ENCODE measurements at places on chromosomes 3 and 15.
A peak's percentile ranks its signal among the peaks of the same experiment; 100 is the strongest.

DNA sequence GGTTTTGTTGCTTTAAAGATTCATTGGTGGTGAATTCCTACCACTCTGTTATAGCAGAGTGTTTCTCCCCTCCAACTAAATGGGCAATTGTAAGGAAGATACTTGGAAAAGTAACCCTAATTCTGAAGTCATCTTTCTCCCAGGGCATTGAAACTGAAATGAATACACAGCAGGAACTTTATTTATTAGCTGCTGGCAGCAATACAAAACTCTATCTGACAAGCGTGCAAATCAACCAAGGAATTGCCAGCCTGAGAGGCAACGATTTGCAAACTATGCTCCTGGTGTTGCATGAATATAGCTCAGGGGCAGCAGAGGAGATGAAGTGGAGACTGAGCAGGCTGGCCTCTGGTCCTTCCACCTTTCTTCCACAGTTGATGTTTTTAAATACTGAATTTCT, 48.9 kb downstream of the CD200R1 start:
- DNase-seq, result no peak

GRCh38 chr3:107740992-107741896, 218.5 kb downstream of the BBX start:
- DNase-seq, result no peak

DNA sequence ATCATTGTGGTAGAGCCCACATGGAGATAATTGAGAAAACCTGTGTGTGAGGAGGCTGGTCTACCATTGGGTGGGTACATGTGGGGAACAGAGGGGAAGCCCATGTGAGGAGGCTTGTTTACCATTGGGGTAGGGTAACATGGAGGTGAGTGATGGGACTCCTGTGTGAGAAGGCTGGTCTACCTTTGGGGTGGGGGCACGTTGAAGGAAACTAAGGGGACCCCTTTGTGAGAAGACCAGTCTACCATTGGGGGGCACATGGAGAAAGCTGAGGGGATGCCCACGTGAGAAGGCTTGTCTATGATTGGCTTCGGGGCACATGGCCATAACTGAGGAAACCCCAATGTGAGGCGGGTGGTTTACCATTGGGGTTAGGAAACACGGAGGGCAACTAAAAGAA, 158.5 kb downstream of the FBLN2 start:
- peak; percentile 2 for DNase-seq

DNA sequence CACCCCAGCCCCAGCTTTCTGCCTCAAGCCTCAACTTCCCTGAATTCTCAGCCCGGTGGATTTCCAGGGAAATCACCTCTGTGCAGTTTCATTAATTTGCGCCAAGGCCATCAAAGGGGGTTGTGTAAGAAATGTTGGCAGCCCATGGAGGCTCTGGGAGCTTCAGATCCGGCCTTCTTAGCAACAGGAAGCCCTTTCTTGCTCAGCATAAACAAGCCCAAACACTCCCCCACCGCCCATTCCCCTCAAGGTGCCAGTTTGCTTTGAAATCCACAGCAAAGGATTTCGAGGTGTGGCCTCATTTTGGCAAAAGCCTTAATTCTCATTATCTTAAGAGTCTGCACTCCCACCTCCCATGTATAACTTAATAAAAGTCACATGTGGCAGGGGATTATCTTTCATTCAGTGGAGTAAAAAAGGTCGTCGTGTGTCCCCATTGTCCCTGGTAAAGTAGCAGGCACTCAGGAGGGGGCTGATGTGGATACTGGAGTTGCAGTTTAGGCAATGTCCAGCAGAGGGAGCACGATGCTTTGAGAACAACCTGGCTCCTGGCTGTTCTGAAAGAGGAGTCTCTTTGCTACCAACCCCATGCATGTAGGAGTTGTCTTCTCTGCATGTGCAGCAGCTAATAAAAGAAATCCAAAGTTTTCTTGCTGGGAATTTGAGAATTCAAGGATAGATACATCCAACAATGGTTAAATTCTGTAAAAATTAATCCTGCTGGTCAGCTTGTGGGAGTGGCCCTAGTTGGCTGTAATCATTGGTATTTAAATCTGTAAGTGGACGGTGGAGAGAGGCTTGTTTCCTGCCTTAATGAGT, 39.5 kb downstream of the EBLN2 start:
- DNase-seq, result peak; percentile 89

GRCh38 chr3:79651536-79652065, 116.2 kb downstream of the ROBO1 start:
- peak; percentile 20 for DNase-seq

- DNase-seq, result peak; percentile 72
These were observed 25.9 kb upstream of the FBN1 start for GRCh38 chr15:48671103-48672022.

- DNase-seq, result no peak
These were observed 6.4 kb upstream of the ANKRD63 start for GRCh38 chr15:40289140-40289775.

DNA sequence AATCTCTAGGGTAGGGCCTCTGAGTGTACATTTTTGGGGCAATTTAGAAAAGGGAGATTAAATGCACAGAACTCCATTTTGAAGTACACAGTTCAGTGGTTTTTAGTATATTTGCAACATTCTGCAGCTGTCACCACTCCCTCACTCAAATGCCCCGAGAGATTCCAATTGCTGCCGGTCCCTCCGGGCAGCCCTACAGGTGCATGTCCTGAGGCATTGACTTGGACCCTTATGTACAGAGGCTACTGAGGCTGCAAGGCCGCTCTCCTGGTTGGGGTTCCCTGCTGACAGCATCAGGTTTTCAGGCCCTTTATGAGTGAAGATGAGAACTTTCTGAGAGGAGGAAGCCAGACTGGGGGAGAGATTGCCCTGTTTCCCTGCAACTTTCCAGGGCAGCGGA, 39.6 kb downstream of the SMAD6 start:
- DNase-seq, result no peak

DNA sequence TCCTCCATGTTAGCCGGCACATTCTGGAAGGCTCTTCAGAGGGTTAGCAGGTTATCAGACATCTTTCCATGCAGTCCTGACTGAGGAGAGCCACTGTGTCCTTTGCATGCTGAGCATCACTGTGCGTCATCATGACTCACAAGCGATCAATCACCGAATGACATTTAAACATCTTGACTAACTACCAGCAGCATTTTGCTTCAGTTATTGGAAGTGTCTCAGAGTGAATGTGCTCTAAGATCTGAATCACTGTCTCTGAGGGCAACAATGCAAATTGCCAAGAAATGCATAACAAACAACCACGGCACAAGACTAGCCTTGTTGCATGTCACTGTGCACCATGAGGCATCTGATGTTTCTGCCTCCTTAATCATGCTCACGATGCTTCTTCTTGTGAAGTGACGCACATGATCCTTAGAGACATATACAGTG, 18.3 kb upstream of the ATP8B4 start:
- no peak for DNase-seq

- no peak for DNase-seq
These were observed 238.0 kb downstream of the MEX3B start for GRCh38 chr15:81807806-81808205.

DNA sequence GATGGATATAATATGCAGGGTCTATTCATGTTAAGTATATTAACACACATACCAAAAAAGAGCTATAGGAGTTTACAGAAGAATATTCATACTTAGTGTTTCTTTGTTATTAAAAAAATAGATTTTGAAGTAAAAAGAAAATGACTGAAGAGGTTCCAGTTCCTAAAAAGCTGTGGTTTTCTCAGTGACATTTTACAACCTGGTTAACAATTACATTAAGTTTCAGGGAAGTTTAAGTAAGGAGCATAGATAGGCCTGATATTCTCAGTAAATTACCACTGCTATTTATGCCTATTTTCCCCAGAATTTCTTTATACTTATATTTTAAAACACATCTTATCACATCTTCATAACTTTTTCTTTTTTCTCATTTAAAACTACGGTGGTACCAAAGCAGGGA, 43.6 kb upstream of the SPTSSB start:
- no peak for DNase-seq

- DNase-seq, result no peak
These were observed 130.4 kb downstream of the SUCLG2 start for GRCh38 chr3:67524046-67524445.

DNA sequence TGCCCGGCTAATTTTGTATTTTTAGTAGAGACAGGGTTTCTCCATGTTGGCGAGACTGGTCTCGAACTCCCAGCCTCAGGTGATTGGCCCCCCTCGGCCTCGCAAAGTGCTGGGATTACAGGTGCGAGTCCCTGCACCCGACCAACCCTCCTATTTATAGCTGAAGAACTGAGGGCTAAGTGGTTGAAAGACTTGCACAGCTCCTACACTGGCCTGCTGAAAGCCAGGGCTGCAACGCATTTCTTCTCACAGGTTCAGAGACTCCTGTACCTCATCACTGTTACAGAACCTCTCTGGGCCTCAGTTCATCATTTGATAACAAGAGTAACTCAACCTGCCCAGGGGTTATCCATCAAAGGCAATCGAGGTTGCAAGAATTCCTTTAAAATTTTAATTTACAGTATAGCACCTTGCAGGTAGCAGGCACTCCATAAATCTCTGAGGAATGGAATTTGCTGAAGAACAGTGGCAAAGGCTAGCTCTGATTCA, 626.5 kb upstream of the TBL1XR1 start:
- DNase-seq, result no peak

DNA sequence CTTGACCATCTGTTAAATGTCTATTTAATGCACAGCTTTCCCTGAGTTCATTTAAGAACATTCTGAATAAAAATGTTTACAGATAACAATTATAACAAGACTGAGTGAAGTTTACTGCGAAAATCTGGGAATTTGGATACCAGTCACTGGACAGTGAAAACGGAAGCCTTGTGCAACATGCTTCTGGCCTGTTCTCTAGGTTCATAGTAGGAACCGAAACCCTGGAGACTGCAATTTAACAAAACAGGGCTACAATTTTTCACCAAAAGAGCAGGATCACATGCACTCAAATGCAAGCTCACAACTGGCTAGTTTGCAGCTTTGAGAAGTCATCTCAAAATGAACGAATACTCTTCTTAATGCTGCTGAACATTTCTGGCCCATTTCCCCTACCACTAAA, 435.9 kb downstream of the NR2F2 start:
- DNase-seq, result no peak

GRCh38 chr15:88918738-88919137, 5.6 kb upstream of the MFGE8 start:
- no peak for DNase-seq

- DNase-seq, result no peak
These were observed 294.7 kb upstream of the CCDC54 start for GRCh38 chr3:107082527-107082926.

GRCh38 chr3:140470962-140471361, 206.9 kb upstream of the TRIM42 start:
- DNase-seq, result no peak

GRCh38 chr15:49696433-49696832, 75.6 kb downstream of the DTWD1 start:
- no peak for DNase-seq

- no peak for DNase-seq
These were observed 95.0 kb upstream of the GALNT15 start for GRCh38 chr3:16079519-16079918.

- no peak for DNase-seq
These were observed 30.1 kb upstream of the MNS1 start for GRCh38 chr15:56495053-56495452.

- DNase-seq, result no peak
These were observed 42.9 kb upstream of the ARPP21 start for GRCh38 chr3:35596335-35596995.

DNA sequence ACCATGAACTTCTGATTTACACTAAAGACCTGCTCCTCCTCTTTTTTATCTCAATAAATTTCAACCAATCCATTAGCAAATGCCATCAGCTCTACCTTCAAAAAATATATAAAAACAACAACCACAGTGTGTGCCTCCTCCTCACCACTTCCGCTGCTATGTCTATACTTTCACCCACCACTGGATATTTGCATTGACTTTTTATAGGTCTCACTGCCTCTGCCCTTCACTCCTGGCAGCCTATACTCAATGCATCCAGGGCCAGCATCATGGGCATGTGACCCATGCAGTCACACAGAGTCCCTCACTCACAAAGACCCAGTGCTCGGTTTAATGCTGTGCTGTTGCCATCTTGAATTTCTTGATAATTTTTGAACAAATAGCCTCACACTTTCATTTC, 53.5 kb upstream of the CCDC54 start:
- DNase-seq, result no peak

GRCh38 chr15:61794276-61794675, 266.0 kb downstream of the VPS13C start:
- DNase-seq, result no peak

GRCh38 chr15:69712991-69713390, 260.4 kb downstream of the RPLP1 start:
- DNase-seq, result no peak

DNA sequence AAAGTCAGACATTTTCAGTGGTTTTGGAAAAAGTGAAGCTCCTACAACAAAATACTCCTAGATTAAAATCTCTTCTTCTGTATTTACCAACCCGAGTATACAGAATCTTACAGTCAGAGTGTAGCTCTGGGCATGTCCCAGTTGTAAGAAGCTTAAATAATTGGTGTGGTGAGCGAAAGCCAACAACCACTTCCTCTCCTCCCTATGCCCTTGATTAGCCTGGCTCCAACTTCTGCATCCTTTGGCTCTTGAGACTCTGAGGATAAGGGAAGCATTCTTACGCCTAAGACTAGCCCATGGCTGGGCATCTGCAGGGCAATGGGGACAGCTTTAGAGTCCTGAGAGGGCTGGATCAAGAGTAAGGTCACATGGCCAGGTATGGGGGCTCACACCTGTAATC, 25.5 kb downstream of the RFT1 start:
- DNase-seq, result no peak

GRCh38 chr15:97654481-97655076, 305.9 kb upstream of the ARRDC4 start:
- peak; percentile 20 for DNase-seq

DNA sequence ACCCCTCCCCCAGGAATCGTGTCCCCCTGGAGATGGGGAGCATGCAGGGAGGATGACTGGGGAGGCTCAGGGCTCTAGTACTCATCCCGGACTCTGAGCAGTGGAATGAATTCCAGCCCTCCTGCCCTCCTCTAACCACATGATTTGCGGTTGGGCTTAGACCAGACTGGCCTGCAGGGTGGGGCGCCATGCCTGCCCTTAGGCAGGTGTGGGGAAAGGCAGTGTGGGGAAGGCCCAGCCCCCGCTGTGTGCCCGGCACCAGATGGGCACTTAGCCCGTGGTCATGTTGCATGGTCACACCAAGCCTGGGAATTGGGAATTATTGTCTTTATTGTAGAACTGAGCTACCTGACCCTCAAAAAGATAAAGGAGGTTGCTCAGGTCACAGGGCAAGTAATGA, 283.8 kb downstream of the TLE3 start:
- DNase-seq, result no peak

- DNase-seq, result no peak
These were observed 8.7 kb upstream of the MESP2 start for GRCh38 chr15:89767411-89767915.

GRCh38 chr15:88982304-88982945, 69.2 kb upstream of the MFGE8 start:
- DNase-seq, result peak; percentile 63

GRCh38 chr3:71144525-71145253, 438.8 kb downstream of the FOXP1 start:
- no peak for DNase-seq
